Fibroblast of the aortic adventitia (primary cell): ENCODE measurements at places on chromosomes 1 and 21. TPM values are rescaled to one million over a fixed set of nuclear protein-coding genes. Genes with fewer than 3 reads are reported as not detected.
A peak's percentile ranks its signal among the peaks of the same experiment; 100 is the strongest.

- DNase-seq, result no peak
Observed at GRCh38 chr1:54462597-54463258, 56.5 kb upstream of the SSBP3 start.

DNA sequence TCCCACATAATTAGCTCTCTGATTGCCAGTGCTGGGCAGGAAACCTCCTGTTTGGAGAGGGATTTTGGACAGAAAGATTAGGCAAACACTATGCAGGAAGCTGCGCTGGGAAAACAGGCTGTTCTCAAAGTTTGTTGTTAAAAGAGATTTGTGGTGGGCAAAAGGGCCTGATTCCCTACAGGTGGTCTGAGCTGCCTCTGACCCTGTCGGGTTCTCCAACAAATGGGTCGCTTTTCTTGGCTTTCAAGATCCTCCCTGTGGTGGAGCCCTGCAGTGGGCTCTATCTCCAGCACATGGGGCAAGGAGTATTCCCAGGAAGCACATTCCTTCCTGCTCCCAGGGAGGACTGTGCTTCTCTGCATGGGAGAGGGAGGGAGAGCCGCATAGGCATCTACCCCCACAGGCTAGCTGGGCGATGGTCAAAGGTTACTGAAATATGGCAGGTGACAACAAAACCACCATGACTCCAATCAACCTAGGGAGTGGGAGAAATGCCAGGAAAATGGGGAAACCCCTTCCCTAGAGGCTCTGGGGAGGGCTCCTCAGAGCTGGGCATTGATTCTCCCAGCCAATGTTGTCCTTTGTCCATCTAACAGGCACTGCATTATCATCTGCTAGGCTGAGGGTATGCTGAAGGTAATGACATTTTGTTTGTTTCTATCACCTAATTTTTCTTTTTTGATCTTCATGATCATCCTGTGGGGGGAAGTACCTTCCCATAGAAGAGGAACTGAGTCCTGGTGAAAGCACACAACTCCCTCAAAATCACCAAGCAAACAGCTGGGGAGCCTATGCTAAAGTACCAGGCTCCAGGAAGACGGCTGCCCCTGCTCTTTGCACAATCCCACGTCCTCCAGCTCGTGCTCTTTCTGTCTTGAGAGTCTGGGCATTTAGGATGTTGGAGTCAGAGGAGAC is 85.3 kb downstream of the PLXNA2 start:
- no peak for DNase-seq

DNA sequence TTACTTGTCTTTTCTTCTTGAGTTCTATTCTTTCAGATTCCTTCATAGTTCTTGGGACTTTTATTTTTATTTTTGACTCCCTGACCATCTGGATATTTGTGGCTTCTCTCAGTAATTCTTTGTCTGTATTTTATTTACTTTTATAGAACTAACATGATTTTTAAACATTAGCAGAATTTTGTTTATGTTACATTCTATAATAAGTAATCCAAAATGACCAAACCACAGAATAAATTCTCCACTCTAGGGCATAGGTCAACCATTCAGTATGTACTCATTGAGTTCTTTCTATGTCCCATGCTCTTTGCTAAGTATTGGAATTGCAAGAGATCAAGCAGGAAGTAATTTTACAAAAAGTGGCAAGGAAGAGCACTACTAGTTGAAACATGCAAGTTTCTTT is 969.0 kb downstream of the TTLL7 start:
- DNase-seq, result no peak

- no peak for DNase-seq
Observed at GRCh38 chr1:210500831-210501230, 172.1 kb downstream of the HHAT start.

DNA sequence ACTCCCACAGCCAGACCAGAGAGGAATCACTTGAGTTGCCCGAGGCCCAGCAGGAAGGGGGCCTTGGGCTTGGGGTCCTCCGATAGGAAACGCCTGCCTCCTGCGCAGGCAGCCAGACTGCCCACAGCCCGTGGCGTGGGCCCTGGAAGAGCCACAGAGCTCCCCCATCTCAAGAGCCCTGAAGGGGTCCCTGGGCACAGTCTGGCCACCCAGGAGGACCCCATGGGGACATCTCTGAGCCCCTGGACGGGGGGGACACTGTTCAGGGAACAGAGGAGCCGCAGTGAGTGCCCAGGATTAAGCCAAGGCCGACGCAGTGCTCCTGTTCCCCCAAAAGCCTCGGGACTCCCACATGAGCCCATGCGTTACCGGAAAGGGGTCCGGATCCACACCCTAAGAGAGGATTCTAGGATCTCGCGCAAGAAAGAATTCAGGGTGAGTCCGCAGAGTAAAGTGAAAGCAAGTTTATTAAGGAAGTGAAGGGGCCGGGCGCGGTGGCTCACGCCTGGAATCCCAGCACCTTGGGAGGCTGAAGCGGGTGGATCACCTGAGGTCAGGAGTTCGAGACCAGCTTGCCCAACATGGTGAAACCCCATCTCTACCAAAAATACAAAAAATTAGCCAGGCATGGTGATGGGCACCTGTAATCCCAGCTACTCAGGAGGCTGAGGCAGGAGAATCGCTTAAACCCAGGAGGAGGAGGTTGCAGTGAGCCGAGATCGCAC is 38.1 kb upstream of the LBR start:
- no peak for DNase-seq

DNA sequence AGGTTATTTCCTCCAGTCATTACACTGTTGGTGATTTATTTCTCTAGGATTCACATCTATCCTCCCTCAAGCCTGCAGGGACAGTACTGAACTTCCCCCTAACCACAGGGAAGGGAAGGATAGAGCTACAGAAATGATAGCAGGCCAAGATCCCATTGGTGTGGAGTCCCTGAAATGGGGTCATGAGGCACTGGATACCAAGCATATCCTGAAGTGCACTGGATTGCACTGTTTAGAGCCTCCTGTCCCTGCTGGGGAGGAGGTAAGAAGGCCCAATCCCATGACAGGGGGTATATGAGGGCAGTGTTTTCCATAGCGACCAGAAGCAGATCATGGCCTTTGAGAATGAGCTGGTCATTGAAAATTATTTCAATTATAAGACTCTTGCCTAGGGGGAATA is 56.8 kb downstream of the C1orf21 start:
- DNase-seq, result no peak

DNA sequence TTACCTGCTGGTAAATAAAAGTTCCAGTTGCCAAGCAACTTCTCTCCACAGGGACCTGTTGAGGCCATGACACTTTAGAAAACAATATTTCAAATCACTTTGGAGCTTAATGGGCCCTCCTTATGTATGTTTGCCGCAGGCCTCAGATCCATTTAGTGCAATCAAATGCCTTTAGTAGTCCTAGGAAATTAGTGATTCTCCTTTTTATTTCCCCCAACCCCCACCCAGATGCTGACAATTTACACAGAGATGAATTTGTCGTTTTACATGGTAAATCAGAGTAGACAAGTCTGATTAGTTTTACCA is 83.6 kb downstream of the CLIC4 start:
- no peak for DNase-seq

DNA sequence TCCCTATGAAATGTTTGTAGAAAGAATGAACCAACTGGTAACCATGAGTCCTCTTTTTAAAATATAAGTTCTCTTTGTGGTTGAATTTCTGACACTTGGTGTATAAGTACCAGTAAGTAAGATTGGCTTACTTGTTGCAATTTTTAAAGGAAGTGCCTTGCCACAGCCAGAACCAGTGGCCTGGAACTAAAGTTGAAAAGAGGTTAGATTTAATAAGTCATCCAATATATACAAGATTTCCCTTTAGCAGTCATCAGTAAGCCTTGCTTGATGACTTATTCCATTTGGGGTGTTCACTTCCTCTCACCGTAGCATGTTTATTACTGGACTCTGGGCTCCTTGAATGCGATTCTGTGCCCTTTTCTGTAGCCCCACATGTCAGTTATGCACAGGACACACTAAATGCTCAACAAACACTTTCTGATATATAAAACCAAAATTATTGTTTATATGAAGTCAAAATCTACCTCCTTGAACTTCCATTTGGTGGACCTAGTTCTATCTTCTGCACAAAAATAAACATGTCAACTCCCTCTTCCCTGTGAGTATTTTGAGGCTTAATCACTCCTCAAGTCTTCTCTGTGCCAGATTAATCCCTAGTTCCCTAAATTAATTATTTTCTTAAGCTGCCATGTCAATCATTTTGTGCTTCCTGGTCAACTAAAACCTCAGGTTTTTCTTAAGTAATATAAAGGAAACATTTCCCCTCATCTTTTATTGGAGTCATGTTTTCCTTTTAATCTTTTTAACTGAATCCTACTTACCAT is 218.1 kb downstream of the ST6GALNAC3 start:
- no peak for DNase-seq

DNA sequence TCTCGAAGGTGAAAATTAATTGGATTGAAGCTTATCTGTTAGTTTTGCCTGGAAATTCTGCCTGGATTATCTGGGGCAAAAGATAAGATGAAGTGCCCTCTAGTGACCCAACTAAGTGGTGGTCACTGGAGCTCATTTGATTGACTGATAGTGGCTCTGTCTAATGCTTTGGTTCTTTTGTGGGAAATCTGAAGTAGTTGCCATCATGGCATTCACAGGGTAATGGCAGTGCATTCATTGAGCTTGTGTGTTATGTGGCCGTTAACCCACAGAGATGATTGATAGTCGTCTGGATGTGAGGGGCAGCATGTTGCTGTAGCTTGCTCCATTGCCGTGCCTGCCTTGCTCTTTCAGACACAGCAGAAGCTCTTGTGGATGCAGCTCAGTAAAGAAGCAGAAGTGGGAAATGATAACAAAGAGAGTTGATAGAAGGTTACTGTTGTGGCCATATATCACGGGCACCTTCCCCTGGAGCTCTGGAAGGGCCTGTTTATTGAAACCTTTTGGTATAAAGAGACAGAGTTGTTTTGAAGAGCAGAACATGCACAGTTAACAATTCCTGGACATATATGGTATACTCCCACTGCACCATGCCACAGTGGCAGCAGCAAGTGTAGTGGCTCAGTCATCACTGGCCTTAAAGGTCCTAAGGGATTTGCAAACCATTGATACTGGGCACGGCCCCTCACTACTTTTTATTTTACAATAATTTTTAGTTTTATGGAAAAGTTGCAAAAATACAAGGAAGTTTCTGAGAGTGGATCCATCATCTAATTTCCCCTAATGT is 42.0 kb downstream of the CXADR start:
- DNase-seq, result peak; percentile 16

GRCh38 chr1:206831650-206832049 is 33.8 kb upstream of the IL20 start:
- DNase-seq, result no peak

GRCh38 chr1:203464743-203465142 is 10.9 kb upstream of the PRELP start:
- no peak for DNase-seq

GRCh38 chr1:38578271-38578951 is 281.2 kb downstream of the RRAGC start:
- no peak for DNase-seq

DNA sequence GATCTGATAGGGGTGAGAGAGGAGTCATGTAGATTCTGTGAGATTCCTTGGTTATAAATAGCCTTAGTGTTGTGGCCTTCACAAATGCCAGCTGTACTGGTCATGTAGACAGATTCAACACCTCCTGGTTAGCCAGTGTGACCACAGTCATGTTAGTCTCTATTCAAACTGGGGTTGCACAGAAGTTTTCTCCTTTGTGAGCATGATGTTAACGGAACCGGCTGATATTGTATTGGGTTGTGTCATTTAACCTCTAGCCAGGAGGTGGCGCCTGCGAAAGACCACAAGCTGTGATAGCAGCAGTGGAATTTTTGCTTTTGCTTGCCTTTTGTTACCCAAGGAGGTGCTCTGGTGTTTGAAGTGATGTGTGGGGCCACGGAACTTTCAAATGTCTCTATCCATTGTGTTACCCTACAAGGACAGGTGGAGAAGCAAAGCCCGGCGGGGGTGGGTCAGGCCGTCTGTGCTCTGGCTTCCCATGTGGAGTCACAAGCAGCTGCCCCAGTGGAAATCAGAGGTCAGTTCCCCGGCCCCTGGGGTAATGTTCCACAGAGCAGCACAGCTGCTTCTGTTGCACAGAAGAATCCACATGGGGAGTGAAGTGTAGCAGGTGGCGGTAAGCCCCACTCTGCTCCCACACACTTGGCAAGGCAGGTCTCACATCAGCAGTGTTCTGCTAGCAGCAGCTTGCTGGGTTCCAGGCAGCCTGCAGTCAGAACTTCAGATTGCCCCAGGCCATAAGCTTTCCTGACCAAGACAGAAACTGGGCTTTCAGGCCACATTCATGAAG is 112.6 kb downstream of the ADAMTS1 start:
- DNase-seq, result peak; percentile 67

- no peak for DNase-seq
Observed at GRCh38 chr1:115286431-115287205, 51.4 kb downstream of the NGF start.

GRCh38 chr1:181111559-181111958 is 23.1 kb downstream of the IER5 start:
- DNase-seq, result no peak

DNA sequence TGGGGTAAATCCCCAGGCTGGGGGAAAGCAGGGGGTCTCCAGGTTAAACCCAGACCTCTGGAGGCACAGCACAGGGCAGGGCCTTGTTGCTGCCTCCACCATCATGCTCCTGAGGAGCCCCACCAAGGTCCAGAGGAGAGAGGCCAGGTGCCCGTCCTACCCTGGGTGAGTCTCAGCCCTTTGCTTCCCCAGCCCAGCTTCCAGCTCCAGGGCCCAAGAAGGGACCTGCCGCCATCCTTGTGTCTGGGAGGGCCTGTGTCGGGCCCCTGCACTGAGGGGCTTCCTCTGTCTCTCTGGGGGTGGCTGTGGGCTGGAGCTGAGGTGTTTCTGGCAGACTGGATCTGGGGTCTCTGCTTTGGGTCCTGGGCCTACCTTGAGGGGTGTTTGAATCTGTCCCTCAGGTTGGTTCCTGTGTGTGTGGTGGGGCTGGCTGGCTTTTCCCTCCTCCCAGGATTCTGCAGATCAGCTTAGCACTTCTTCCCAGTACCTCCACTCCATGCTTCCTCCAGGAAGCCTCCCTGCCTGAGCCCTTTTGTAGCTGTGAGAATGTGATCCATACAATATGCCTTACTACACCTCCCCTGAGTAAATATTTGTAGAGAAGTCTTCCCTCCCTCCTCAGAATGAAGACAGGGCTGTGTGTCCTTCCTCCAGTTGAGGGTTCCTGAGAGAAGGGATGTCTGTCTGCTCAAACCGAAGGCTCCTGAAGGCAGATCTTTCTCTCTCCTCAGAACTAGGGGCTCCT is 6.2 kb downstream of the GPR3 start:
- DNase-seq, result no peak

- no peak for DNase-seq
Observed at GRCh38 chr1:231240531-231240882, 505 bp upstream of the GNPAT start.

GRCh38 chr1:200775850-200776249 is 37.2 kb downstream of the CAMSAP2 start:
- peak; percentile 55 for DNase-seq

- no peak for DNase-seq
Observed at GRCh38 chr1:11676386-11677103, 4.4 kb downstream of the MAD2L2 start.

RBBP5 gene
- 10.1 and 24.2 TPM in 2 replicates for total RNA-seq

GBP6 gene
- total RNA-seq, result not detected in 2 replicates

RBM11 gene
- total RNA-seq, result not detected in 2 replicates

SPRR2E gene
- total RNA-seq, result not detected in 2 replicates

TMEM81 gene
- total RNA-seq, result 1.5 and 2.0 TPM in 2 replicates

KCNQ4 gene
- total RNA-seq, result not detected in 2 replicates

AMY1B gene
- total RNA-seq, result not detected in 2 replicates

RIMS3 gene
- 0.36 and 0.57 TPM in 2 replicates for total RNA-seq

CD2 gene
- total RNA-seq, result 0.65 TPM in 1 of 2 replicates, not detected in the other

ICOSLG gene
- 0.09 TPM in 1 of 2 replicates, not detected in the other for total RNA-seq

ZSCAN20 gene
- 6.2 and 6.7 TPM in 2 replicates for total RNA-seq
